ENCODE measurements at places on chromosomes 5 and 9. TPM values are rescaled to one million over a fixed set of nuclear protein-coding genes. Genes with fewer than 3 reads are reported as not detected.

GRCh38 chr5:129770024-129770820 lies 22.3 kb downstream of the MINAR2 start:
- no peak for DNase-seq

Gene SPATA6L
- total RNA-seq = 3.6 TPM

Gene GNE
- total RNA-seq = 12.8 TPM

Gene SLC45A2
- 0.82 TPM for total RNA-seq
